Non-pigmented ciliary epithelial cell (primary cell): ENCODE measurements at places on chromosomes 3 and 15.

GRCh38 chr3:112394003-112394640, 61.2 kb downstream of the CD200 start:
- no peak for DNase-seq

DNA sequence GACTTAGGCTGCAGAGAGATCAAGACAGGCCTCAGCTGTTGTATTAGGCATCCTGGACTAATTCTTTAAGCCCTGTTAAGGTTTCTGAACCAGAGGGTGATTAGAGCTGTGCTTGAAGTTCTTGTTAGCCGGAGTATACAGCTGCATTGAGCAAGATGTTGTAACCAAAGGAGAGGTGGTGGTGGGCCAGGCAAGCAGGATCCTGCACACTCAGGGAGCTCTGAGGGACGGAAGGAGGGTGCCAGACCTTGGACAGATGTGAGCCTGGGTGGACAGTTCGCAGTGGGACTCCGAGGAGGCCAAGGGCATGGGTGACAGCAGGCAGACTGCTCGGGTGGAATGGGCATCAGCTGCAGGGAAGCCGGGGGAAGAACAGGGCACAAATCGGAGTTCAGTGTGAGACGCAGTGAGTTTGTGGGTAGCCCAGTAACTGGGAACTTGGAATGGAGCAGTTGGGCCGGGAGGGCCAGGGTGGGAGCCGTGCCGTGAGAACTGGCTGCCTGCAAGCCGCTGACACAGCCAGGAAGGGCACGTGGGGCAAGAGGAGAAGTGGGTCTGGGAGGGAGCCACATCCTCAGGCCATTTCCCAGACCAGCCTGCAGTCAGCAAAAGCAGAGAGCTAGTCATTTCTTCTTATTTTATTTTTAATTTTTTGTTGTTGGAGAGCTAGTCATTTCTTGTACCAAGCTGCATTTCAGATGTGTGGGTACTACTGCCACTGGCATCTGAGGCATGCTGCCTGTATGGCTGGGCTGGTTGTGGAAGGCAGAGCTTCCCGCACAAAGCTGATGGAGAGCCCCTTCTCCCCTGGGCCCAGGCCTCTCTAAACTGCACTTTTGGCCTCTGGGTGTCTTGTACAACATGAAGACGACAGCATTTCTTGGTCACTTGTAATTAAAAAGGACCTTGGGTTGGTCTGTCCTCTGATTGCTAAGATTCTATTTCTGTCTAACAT, 61.0 kb downstream of the PGPEP1L start:
- no peak for DNase-seq

GRCh38 chr3:196237203-196237602, 20.9 kb downstream of the SLC51A start:
- DNase-seq: no peak

GRCh38 chr3:191141728-191142127, 57.3 kb upstream of the OSTN start:
- peak; percentile 75 for DNase-seq

- peak; percentile 20 for DNase-seq
Measured at GRCh38 chr3:117997201-117998049, 1037.2 kb downstream of the IGSF11 start.

- DNase-seq: no peak
Measured at GRCh38 chr3:139597947-139598346, 58.4 kb upstream of the RBP1 start.
